ENCODE measurements at places on chromosomes 2 and 18.

- no peak for DNase-seq
Measured at GRCh38 chr2:74429487-74430451, 8.2 kb downstream of the WDR54 start.

DNA sequence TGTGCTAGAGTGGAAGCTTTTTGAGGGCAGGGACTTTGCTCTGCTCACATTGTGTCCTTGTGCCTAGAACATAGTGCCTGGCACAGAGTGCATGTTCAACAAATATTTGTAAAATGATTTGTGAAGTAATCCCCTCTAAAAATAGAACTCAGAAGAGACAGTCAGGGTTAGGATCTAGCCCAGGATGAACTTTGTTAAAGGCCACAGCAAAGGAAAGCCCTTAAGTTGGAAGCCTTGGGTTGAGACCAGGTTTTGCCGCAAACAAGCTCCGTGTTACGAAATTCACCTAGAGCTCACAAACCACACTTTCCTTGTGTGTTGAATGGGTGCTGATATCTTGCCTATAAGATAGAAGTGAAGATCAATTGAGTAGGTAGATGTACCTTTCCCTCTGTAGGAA, 84.2 kb downstream of the SETBP1 start:
- DNase-seq = no peak

DNA sequence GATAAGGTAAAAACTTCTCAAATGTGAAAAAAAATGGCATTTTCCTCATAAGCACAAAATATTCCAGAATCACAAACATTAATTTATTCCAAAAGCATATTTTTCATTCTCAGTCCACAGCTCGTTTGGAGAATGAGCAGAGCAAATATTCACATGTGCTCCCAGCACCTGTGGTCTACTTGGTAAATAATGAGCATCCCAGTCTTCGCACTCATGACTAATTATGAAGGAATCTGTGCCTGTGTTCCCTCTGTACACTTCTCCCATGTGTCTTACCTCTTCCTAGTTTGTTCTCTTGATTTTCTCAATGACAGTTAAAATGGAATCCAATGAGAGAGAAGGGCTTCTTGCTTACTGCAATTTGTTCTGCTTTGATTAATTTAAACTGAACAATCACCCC, 671.0 kb upstream of the SOX11 start:
- DNase-seq = no peak

GRCh38 chr2:109511168-109511567, 102.6 kb downstream of the SEPTIN10 start:
- DNase-seq = no peak

DNA sequence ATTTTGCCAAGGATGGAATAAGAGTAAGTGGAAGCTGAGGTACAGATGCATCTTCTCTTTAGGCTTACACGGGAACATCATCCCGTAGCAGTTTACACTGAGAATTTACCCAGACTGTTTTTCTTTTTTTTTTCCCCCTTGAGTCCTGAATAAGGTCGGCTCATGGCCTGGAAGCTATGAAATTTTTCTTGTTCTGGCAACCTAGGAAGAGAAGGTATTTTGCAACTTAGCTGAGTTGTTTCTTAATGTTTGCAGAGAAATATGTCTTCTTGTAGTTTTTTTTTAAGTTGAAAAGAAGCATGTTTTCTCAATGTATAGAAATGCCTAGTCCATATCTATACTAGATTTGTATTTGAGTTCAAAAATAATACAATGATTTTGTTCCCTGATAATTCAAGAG, 712.5 kb downstream of the TDRD15 start:
- no peak for DNase-seq
